RPMI7951 (cell line): ENCODE measurements at places on chromosomes 5 and 9. TPM values are rescaled to one million over a fixed set of nuclear protein-coding genes. Genes with fewer than 3 reads are reported as not detected.

DNA sequence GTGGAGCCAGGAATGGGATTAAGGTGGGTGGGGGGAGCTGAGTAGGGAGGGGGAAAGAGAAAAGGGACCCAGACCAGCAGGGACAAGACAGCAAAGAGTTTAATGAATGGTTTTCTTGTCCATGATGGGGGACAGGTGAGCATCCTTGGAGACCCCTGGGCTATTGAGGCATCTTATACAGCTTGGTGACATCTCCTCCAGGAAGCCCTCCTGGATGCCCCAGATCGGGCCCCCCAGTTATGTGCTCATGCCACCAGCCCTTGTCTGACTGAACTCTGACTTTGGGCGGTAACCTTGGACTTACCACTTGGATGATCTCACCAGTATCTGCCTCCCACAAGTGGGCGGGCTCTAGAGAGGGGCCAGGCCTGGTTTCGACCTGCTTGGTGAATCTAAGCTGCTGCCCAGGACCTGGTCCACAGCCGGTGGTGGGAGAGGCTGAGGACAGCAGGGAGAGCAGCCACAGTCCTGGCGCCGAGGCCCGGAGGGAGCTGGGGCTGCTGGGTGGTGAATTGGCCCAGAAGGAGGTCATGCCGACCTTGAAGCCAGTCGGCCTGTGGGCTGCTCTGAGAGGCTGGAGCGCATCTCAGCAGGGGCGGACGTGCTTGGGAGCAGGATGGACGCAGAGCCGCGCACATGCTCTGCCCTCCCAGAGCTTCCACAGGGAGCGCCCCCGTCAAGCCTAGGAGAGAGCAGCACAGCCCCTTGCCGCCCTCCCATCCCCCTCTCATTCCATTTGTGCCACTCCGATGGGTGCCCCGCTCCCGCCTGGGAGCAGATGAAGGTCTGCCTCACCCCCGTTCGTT is 36.2 kb downstream of the UNC5A start:
- DNase-seq, result peak; percentile 39

DNA sequence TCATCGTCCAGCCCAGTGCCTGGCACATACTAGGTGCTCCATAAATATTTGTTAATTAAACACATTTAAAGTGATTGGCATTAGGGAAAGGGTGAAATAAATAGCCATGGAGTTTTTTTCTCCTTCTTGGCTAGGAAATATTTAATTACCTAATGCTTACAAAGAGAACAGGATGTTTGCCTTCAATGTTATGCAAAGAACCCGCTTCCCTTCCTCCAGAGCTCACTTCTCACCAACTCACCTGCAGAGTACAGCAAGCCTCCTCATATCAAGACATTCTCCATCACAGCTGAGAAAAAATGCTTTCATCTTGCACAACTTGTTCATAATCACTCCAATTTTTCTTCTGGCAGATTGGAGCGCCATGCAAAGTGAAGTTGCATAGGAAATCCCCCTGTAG is 161.7 kb upstream of the STK32A start:
- no peak for DNase-seq

DNA sequence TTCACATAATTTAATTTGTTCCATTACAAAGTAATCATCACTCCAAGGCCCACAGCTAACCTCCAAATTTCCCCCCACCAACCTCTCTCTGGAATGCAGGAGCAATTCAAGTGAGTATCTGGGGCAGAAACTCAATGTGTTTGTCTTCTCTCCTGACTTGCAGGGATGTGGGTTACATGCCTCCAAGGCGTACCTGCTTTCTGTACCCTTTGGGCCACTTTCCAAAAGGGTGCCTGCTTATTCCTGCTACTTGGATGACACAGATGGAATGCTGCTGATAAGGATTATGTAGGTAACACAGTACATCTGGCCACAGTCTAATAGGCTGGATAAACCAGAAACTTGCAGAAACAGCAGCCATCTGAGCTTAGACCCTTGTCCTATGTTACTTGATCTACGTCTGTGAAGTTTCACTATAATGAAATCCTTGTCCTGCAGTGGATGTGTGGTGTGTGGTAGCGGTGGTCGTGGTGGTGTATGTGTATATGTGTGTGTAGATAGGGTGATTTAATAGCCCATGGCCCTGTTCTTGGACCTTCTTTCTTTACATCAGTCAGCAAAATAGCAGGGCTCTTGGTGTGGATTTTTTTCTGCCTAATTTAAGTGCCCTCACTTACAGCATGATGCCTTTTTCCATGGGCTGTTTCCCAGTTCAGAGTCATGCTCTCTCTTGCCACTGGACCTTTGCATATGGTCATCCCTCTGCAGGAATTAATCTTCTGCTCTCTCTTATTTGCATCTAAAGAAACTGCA is 175.9 kb downstream of the ZDHHC21 start:
- DNase-seq, result no peak

GRCh38 chr5:172753101-172753500 is 17.9 kb downstream of the DUSP1 start:
- DNase-seq, result no peak

DNA sequence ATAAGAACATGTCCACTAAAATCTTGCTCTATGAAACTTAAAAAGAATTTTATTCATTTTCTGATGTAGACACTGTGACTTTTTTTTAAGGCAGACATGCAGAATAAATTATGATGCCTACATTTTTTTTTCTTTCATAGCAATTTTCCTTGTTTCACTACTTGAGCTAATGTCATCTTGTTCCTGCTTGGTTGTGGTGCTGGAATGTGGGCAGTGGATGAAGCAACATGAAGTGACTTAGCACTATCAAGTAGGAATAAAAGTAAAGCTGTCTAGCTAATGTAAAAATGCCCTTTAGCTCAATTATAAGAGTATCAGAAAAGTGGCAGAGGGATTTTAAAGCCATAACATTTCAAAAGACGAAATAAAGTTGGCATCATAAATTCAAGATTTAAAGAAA is 191.0 kb downstream of the ADAMTS6 start:
- no peak for DNase-seq

- peak; percentile 26 for DNase-seq
These were observed 2.6 kb upstream of the HABP4 start for GRCh38 chr9:96447406-96447805.

- DNase-seq, result peak; percentile 27
These were observed at the start of gene TRAF1 for GRCh38 chr9:120926397-120926928. Gene TRAF1 (minus strand): TSS chr9:120926796. CDS start chr9:120926075, 721 bp downstream.

DNA sequence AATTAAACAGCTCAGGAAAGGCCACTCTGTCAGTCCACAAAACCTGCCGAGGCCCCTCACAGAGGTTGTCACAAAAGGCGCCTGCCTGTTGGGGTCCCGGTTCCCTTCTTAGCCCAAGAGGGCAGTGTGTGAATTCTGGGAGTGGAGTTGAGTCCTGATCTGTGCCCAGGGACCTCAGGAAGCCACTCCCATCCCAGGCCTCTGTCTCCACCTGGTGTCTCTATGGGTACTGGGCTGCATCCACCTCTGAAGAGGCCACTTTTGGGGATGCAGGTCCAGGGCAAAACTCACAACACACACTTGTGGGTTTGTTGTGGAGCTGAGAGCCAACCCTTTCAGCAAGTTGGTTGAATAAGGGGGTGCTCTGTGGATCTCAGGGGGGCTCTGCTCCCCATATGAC is 74.3 kb upstream of the STXBP1 start:
- no peak for DNase-seq

DNA sequence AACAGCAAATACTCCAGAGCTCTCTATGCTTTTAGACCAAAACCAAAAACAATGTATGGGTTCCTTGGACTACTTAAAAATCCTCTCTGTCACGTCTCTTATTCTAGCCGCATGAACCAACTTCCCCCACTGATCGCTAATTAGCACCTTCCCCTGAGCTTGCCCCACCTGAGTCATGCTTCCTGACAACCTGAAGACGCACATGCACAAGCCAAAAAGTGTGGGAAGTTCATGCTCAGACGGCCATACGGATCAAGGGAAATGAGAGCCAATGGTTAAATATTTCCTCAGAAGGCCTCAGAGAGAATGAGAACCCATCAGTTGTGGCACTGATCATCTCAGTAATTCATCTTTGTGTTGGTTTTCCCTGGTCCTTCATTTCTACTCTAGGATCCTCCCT is 199.7 kb downstream of the BNC2 start:
- no peak for DNase-seq

GRCh38 chr5:80755626-80756025 is 100.8 kb upstream of the DHFR start:
- DNase-seq, result peak; percentile 13

GRCh38 chr5:21709770-21710169 is 1143.4 kb downstream of the CDH12 start:
- no peak for DNase-seq

DNA sequence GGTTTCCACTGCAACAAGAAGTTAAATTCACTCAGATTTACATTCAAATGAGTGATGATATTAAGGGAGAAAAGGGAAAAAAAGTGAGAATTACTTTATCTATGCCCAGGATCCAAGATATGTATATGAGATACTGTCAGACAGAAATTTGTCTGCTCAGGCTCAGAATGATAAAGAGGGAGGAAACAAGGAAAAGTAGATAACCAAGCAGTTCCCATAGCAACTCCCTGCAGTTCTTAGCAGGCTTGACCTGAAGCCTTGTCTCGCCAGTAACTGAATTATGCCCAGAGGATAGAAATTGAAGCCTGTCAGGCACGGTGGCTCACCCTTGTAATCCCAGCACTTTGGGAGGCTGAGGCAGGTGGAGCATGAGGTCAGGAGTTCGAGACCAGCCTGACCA is 304.4 kb downstream of the TLE1 start:
- DNase-seq, result no peak

DNA sequence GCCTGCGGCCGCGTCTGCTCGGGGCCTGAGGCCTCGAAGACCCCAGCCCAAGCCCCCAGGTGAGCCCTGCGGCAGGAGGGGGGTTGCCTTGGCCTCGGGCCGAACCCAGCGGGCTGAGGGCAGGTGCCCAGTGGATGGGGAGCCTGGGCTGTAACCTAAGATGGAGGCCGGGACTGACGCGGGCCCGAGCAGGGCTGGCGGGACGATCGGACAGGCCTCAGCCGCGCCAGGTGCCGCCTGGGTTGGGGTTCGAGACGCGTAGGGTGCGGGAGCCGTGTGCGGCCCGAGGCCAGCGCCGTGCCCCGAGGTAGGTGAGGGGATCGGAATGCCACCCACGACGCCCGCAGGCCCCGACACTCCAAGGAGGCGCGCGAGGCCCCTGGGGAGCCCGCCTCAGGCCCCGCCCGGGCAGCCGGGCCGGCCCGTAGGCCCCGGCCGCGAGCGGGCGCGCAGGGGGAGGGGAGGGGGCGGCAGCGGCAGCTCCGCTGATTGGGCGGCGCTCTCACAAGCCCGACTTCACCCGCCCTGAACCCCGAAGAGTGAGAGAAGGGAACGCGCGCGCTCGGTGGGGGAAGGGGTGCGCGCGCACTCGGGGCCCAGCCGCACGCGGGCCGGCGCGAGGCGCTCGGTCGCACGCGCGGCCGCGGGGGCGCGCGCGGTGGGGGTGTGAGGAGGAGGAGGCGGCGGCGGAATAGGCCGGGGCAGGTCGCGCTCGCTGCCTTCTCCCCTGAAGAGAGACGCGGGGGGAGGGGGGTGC is at the start of gene NSD1:
NSD1 (plus strand) TSS at position 678 of the 757 bp plus-strand sequence. CDS start 1,331 bp downstream, outside the sequence.
- DNase-seq, result peak; percentile 70

The GABRA1 gene
- not detected in 2 replicates for total RNA-seq
